Foreskin keratinocyte (primary cell): ENCODE measurements at places on chromosomes 5 and 9. TPM values are rescaled to one million over a fixed set of nuclear protein-coding genes. Genes with fewer than 3 reads are reported as not detected.

ABO gene
- total RNA-seq: not detected in 2 replicates

FOXD4L6 gene
- total RNA-seq: not detected in 2 replicates

PCDHAC2 gene
- total RNA-seq: 3.4 and 4.6 TPM in 2 replicates

SURF6 gene
- total RNA-seq: 19.3 and 21.5 TPM in 2 replicates

DNA sequence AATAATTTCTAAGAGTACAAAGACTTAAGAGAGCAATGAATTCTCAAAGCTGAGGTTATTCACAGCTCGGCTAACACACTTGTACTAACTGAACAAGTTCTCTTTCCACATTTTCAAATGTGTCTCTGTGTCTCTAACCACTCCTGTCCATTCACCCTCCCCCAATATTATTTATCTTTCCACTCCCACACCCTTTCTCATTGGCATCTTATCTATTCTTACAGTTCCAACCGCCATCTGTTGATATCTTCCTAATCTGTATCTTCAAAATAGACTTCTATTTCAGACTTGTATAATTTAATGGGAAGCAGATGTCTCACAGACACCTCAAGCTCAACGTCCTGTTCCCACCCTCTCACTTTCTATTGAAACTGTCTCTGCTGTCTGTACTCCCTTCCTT lies 205.9 kb downstream of the ANXA1 start:
- DNase-seq: no peak
